ENCODE measurements at places on chromosomes 2 and 18.
A peak's percentile ranks its signal among the peaks of the same experiment; 100 is the strongest.

DNA sequence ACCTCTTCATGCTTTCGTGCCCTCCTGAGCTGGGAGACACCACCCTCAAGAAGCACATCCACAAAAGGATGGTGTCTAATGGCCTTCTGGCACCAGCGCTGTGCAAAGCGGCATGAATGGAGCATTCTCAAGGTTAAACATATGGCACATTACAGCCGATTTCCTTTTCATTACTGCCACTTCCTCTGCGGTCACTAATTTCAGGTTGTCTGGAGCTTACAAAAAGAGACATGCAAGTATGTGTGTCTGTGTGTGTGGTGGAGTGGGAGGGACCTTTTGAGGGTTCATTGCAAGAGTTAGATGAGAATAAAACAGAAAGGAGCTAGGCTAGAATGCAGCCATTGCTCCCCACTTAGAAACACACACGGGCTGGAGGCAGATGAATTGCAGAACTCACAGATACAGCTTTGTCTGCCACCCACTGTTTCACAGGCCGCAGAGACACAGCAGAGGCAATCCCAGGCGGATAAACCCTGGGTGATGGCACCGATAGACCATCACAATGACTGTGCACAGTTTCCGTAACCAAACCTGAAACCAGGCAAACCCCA, 76.0 kb downstream of the TGIF1 start:
- peak; percentile 63 for DNase-seq

DNA sequence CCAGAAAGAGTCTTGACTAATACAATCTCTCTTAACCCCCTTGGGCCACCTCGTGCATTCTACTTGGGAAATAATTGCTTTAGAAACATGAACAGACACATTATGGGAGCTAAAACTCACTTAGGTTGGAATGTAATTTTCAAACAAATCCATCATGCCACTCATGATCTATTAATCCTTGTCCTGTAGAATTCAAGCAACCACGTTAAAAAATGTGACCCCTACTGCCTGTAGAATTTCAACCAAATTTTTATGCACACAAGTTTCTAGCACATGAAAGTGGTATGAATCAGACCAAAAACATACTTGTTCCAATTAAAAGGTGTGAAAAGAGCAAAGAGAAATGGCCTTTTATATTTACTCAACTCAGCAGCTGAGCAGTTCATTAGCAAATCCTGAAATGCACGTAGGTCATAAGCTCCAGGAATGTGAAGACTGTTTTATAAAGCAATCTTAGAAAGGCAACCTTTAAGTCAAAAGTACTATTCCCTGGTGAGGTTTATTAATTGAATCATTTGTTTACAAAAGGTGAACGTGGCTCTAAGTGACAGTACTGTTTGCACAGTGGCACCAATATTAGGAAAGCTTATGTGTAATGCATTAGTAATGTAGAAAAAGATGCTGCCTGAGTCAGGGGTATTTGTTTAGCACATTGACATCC, 459.4 kb upstream of the UBE2E3 start:
- DNase-seq: no peak

DNA sequence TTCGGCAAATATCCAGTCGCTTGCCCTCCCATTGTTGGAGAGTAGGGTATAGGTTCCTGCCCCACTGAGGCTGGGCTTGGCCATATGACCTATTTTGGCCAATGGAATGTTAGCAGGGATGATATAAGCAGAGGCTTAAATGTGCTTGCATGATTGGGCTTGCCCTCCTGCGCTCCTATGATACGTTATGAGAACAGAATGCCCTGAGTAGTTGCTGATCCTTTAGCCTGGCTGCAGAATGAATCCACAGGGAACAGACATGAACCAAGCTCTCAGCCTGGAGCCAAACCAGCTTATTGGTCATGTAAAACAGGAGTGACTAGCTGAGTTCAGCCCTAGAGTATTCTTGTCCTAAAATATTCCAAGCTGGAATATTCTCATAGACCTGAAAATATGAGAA, 34.8 kb upstream of the IMP4 start:
- DNase-seq: no peak

GRCh38 chr2:177265824-177266817, 1.6 kb upstream of the NFE2L2 start:
- DNase-seq: peak; percentile 49

DNA sequence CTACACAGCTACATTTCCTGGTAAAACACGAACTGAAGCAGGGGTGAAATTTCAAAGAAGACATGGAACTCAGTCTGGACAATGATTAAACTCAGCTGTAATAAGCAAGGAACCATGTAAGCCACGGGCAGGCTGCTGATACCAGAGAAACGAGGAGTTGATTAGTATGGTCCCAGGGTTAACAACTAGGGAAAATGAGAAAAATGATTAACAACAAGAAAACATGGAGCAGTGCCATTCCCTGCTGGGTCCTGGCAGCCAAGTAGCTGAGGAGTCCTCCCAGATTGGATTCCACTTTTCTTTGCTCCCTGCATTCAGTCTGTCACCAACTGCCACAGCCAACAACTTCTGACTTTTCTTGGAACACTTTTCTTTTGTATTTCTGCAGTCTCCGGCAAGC, 517.0 kb upstream of the KLHL29 start:
- DNase-seq: no peak

GRCh38 chr2:24672589-24672988, 120.6 kb downstream of the PTRHD1 start:
- no peak for DNase-seq

- no peak for DNase-seq
Measured at GRCh38 chr18:54606835-54607212, 15.8 kb downstream of the DYNAP start.

DNA sequence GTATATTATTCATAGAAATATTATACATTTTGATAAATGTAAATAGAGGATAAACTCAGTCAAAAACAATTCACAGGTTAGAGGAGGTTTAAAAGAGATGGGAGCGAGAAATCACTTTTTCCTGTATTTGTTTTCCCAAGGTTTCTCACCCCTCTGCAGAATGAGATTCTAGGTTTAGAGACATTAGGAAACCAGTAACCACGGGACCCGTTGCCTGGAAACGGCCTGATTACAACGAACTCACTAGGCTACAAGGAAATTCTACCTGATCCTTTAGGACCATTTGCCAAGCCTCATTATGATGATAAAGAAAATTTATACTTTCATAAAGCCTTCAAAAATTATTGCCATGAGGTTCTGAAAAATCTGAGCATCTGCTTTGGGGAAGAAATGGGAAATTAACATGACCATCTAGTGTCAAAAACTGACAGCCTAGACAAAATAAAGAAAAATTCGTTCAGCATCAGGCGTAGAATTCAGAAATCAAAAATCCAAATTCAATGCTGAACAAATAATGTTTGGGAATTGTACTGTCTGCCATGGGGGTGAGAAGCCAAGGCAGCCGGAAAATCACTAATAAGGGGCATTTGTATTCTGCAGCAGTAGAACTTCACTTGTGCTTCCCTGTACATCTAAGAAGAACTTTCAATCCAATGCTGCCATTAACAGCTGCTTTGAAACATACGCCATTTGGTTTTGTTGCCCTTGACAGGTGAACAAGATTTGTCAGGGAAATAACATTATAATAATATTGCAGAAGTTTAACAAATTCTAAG, 262.3 kb downstream of the NRXN1 start:
- no peak for DNase-seq

GRCh38 chr2:39923455-39923854, 144.4 kb upstream of the THUMPD2 start:
- no peak for DNase-seq

DNA sequence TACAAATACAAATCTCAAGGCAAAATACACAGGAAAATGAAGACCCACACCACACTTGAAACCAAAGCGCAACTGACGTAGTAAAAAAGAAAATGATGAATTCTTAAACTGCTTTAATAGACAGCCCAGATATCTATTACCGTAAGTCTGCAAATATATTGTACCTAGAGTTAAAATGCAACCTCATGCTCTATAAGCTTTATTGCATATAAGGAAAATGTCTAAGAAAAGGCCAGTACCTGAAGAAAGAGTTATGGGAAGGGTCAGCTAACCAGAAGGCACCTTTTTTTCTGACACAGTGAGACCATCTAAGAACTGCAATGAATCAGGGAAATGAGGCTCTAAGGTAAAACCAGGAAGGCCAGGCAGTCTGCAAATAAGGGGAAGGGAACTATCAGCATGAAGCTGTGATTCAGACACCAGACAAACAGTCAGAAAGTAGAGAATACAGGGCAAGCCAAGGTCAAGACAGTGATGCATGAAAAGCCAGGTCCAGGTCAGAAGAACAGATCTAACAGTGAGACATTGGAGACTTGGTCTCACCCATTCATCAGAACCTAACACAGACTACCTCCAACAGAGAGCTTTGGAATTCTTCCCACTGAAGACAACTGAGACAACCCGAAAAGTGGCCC, 46.9 kb downstream of the PDE11A start:
- DNase-seq: no peak

DNA sequence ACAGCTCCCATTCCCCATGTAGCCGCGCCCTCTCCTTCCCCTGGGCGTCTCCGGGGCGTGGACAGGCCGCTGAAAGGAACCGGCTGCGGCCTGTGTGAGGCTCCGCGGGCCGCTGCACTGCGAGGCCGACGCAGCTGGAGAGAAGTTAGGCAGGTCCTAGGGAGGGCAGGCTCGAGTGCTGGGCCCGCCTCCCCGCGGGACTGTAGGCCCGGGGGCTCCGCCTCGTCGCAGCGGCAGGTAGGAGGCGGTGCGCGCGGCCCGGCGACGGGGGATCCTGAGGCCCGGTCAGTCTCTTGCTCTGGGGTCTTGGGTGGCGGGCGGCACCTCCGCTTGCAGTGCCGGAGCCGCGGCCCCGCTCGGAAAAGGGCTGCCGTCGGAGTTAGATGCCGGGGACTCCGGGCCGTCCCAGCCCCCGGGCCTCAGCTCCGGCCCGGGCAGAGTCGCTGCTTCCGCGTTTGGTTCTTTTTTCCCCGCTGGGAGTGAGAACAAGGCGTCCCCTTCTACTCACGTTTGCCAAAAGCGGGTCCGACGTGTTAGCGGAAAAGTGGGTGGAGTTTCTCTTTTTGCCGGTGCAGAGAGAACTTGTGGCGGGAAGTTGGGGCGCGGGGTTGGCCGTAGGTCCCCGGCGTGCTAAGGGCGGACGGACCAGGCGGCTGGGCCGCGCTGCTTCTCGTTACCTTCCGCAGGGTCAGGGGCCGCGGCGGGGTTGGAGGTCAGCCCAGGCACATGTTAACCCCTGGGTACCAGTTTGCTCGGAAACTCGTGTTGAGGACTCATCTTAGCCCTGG, at the start of gene VRK2:
VRK2 (plus strand) TSS at position 222 of the 788 bp plus-strand sequence. CDS start 2,026 bp downstream, outside the sequence.
- DNase-seq: peak; percentile 86

GRCh38 chr18:36372903-36373311, 75.4 kb downstream of the FHOD3 start:
- no peak for DNase-seq

- DNase-seq: peak; percentile 78
Measured at GRCh38 chr2:174577967-174578589, 19.5 kb downstream of the WIPF1 start.
